ENCODE measurements at places on chromosomes 7 and 10. TPM values are rescaled to one million over a fixed set of nuclear protein-coding genes. Genes with fewer than 3 reads are reported as not detected.

RSU1 gene
- 51.0 TPM for total RNA-seq

RHOBTB1 gene
- 16.8 TPM for total RNA-seq

- DNase-seq: peak; percentile 77
Measured at GRCh38 chr10:25059990-25060389, 43.6 kb downstream of the THNSL1 start.

- DNase-seq: no peak
Measured at GRCh38 chr10:29951441-29951931, 107.9 kb downstream of the JCAD start.

All from mucosa of gallbladder (tissue), 1 donor.